Stimulated activated CD4-positive, alpha-beta T cell treated with anti-CD3 and anti-CD28 coated beads, TNF-alpha, amount 100 ng/mL, for 1 hour (primary cell): ENCODE measurements at places on chromosomes 6 and 20.

- no peak for DNase-seq
These were observed 15.8 kb upstream of the PTPN1 start for GRCh38 chr20:50494428-50494827.

DNA sequence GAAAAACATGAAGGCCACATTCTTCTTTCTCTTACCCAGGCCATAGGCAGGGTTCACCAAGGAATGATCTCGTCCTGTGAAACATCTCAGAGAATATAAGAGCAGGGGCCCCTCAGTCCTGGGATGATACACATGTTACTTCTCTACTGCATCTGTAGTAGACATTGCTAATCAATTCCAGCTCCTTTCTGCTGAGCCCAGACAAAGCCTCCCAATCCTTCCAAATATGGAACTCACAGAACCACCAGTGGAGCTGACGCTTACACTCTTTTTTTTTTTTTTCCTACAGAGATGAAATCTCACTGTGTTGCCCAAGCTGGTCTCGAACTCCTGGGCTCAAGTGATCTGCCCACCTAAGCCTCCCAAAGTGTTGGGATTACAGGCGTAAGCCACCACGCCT, 9.1 kb downstream of the SNTA1 start:
- DNase-seq, result no peak

DNA sequence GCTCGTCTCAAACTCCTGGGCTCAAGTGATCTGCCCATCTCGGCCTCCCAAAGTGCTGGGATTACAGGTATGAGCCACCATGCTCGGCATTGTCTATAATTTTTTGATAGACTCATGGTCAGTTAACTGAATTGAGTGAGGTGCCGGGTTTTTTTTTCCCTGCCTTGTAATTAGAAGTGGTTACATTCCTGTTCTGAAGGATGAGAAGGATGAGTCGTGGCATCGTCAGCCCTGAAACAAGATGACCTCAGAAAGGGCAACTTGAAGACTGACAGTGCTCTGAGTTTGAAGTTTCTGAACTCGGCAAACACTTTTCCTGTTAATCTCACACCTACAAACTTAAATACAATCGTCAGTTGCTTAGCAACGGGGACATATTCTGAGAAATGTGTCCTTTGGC, 158.7 kb upstream of the PDE10A start:
- no peak for DNase-seq

- DNase-seq, result no peak
These were observed 5.4 kb upstream of the KCNQ5 start for GRCh38 chr6:72616406-72617015.

- DNase-seq, result no peak
These were observed 94.4 kb downstream of the SESN1 start for GRCh38 chr6:109000289-109000688.

DNA sequence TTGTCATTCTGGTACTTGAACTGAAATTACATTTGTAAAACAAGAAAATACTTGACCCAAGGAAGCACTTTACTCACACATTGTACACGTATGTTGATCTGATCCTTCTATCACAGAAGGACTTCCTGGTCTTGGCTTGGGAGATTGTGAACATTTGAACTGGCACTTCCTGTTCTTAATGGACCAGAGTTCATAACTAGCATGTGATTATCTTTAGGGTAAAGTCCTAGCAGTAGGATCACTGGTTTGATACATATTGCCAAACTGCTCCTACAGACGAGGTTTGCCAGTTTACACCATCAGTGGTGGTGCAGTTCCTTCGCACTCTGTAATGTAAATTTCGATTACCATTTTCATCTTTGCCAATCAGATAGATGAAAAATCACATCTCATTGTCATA, 12.7 kb downstream of the HECA start:
- no peak for DNase-seq

GRCh38 chr6:33599413-33599938, 19.4 kb upstream of the BAK1 start:
- no peak for DNase-seq

GRCh38 chr6:35051396-35051795, 89.7 kb downstream of the TCP11 start:
- no peak for DNase-seq

DNA sequence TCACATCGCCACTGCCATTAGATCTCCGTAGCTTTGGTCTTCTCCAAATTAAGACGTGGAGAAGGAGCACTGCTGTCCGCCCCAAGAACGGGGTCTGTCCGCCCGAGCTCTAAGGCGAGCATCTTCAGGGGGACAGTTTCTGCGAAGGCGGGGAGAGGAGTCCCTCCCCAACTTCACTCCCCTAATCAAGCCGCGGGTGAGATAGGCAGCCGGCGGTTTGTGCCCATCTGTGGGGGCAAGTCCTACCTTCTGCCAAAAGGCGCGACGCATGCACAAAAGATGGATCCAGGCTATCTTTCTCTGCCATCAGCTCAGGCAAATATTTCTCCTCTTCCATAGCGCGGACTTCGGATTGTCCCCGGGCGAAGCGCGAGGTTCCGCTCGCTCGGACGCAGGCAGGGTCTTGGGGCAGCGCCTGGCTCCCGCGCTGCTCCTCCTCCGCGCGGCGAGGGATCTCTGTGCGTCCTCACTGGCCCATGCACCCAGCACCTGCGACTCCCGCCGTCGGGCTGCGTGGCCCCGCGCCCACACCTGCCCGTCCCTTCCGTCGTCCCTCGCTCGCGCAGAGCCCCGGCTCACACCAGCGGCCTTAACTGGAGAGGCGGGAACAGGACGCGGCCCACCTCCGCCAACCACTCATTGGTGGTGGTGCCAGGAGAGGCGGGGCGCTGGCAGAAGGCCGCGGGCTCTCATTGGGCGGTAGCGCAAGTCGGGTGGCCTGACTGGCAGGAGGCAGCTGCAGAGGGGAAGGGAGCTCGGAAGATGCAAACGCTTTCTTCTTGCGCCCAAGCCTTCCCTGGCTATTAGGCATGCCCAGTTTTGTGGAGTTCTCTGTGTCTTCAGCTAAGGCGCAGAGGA, at the start of gene KHDRBS2:
Gene KHDRBS2, minus strand, starts transcription at position 614 of the 858 bp plus-strand sequence.
- no peak for DNase-seq

- no peak for DNase-seq
These were observed 5.6 kb downstream of the RAB23 start for GRCh38 chr6:57216235-57217101.

- DNase-seq, result no peak
These were observed 6.5 kb upstream of the ZNF343 start for GRCh38 chr20:2515203-2515602.

GRCh38 chr6:51608932-51609331, 478.5 kb downstream of the PKHD1 start:
- DNase-seq, result no peak

- DNase-seq, result no peak
These were observed 17.9 kb upstream of the TRIM26 start for GRCh38 chr6:30231067-30231466.

DNA sequence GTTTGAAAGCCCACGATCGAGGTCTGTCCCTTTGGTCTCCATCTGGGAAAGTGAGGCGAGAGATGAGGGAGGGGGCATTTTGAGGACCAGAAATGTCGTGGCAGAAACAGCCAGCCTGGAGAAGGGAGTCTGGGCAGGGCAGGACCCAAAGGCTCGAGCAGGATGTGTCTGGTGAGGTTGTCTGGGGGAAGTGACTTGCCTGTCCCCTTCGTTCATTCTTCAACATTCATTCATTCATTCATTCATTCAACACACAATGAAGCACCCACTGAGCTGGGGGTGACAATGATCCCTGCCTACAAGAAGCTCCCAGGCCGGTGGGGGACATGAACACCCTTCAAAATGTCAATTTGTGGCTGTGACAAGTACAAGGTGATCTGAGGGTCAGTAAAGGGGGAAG, 80.5 kb downstream of the CEBPB start:
- DNase-seq, result no peak

DNA sequence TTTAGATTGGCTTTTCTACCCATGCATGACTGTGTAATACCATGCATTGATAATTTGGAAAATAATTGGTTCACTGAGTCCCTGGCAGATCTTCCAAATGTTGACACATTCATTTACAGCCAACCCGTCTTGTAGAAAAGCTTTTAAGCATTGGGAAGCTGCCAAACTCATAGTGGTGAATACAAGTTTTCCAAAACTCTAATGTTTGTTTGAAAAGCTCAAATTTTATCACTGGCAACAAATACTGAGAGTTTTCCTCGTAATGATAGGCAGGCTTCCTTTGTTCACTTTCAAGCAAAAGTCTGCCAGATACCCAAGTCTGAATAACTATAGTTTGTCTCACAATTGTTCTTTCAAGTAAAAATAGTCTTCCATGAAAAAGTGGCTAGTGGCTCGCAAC, 143.0 kb downstream of the FIG4 start:
- DNase-seq, result no peak

DNA sequence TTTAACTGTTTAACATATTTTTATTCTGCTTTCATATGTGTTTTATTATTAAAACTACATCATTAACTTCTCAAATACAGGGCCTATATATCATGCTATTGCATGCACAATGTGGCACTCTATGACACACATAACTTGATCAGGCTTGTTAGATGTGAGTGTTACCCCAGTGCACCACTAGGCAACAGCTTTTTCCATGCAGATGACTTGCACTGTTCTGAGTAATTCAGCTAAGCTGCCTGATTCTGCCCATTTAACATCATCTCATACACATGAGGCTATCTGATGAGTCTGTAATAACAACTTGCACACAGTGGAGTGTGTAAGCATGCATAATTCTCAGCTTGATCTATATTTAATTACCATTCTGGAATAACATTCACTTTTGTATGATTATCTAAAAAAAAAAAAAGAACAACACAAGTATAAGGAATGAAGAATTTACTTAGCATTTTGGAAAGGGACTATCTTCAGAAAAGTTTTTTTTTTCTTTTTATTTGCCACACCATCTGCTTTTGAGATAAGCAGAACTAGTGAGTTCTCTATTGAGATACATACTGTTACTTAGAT, 83.1 kb downstream of the GRM1 start:
- no peak for DNase-seq

DNA sequence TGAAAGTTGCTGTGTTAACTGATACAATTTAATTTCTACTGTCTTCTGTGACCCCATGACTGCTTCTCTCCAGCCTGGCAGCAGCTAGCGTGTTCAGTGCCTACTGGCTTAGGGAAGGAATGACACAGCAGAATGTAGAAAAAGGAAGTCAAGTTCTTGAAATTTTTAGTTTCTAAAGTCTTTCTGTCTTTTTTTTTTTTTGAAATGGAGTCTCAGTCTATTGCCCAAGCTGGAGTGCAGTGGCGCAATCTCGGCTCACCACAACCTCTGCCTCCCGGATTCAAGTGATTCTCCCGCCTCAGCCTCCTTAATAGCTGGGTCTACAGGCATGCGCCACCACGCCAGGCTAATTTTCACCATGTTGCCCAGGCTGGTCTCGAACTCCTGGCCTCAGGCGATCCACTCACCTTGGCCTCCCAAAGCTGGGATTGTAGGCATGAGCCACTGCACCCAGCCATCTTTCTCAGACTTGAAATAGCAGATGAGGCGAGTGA, 39.3 kb downstream of the PCNA start:
- DNase-seq, result no peak

- DNase-seq, result no peak
These were observed 26.7 kb downstream of the MDN1 start for GRCh38 chr6:89792881-89793280.
